ENCODE measurements at places on chromosomes 2 and 18. TPM values are rescaled to one million over a fixed set of nuclear protein-coding genes. Genes with fewer than 3 reads are reported as not detected.

Gene IL1RL2
- 2.3 TPM for total RNA-seq

Gene ERICH2
- 0.86 TPM for total RNA-seq

Gene CDH2
- total RNA-seq = 3.1 TPM

Gene HEATR5B
- total RNA-seq = 22.4 TPM
